ENCODE measurements at places on chromosomes 7 and 10. TPM values are rescaled to one million over a fixed set of nuclear protein-coding genes. Genes with fewer than 3 reads are reported as not detected.
A peak's percentile ranks its signal among the peaks of the same experiment; 100 is the strongest.

The CFAP70 gene
- polyA plus RNA-seq: 0.88 TPM

The SUN3 gene
- polyA plus RNA-seq: not detected

DNA sequence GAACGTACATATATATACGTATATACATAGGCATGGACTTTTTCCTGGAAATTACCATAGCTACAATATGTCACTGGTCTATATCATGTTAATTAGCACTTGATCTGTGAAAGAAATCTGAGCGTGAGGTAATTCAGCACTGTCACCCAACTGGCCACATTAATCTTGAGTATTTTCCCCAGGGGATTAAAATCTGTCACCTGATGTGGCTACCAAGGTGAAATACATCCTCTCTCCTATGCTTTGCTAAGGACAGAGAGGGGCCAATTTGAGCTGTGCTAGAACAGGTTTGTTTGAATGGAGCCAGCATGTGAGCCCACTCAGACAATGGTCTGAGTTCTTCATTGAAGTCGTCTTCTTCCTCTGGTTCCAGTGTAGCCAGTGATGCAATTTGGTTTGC is 33.3 kb downstream of the CYCS start:
- DNase-seq: no peak

DNA sequence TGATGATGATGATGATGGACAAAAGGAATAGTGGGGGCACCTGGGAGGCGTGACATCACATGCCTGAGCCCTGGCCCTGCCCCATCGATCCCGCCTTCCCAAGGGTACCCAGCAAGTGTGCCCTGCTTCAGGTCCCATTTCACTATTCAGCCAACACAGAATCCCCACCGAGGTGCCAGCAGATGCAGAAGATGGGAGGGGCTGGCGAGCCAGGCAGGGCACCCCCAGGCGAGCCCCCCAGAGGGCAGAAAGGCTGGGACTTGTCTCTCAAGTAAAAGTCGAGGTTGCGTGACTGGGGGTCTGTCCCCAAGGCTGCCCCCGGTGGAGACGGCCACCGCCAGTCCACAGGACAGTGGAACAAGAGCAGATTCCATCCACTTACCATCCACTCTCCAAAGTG is 57.5 kb downstream of the INSIG1 start:
- DNase-seq: no peak

DNA sequence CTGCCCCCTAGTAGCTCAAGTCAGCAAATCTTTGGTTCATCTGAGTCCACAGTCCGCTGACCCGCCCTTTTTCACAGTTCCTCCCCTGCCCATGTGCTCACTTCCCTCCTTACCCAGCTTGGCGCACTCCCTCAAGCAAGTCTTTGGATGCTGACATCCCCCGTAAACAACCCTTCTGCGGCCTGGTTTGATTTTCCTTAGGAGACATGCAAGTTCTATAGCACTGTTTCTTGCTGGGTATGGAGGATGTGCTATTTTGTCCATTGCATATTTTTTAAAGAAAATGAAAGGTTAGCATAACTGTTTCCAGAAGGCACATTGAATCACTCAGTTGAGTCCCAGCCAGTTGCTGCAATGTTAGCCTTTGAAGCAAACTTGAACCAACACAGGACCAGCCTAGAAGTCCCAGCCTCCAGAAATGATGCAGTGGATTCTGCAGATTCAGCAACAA is 38.2 kb downstream of the HTRA1 start:
- DNase-seq: no peak

DNA sequence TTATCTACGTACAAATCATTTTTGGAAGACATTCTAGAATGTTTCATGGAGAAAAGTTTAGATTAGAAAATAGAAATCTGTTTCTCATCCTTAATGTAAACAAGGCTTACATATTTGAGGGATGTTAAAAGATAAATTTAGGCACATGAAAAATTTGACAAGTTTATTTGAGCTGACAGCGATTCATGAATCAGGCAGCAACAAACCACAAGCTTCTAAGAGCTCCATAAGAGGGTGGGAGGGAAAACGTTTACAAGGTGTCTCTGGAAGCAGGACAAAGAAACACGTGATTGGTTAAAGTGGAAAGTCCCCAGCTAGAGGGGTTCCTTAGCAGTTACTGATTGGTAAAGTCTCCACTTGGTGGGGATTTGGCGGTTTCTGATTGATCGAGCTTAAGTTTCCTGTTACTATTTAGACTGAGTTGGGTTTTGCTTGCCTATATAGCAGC is 228.9 kb upstream of the PITRM1 start:
- no peak for DNase-seq

GRCh38 chr10:36157486-36157885 is 515.4 kb upstream of the FZD8 start:
- no peak for DNase-seq

DNA sequence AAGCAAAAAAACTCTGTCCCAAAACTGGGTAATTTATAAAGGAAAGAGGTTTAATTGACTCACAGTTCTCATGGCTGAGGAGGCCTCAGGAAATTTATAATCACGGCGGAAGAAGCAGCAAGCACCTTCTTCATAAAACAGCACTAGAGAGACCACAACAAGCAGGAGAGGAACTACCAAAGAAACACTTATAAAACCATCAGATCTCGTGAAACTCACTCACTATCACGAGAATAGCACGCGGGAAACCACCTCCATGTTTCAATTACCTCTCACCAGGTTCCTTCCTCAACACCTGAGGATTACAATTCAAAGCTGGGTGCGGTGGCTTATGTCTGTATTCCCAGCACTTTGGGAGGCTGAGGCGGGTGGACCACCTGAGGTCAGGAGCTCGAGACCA is 48.5 kb downstream of the PDIA4 start:
- no peak for DNase-seq

DNA sequence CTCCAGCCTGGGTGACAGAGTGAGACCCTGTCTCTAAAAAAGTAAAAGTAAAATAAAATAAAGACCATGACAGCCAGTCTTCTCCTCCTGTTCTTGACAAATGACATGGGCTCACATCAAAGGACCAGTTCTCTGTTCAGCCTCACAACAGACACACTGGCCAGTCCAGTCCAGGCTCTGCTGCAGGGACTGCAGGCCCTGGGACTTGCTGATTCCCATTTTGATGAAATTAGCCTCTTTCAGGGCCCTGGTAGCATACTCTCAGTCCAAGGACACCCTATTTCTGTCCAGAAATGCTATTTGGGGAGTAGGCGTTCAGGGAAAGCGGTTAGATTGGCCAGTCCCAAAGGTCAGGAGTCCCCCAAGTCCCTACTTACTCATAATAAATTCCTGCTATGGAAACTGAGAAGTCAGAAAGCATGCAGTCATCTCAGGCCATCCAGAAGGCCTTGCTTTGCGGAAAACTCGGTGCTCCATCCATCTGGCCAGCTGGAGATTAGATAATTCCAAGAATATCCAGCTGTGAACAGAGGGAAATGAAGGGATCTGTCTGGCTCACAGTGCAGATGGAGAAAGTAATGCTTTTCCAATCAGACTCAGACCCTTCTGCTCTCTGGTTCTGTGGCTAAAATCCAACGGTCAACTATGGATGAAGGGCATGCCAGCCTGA is 74.4 kb downstream of the RAB11FIP2 start:
- DNase-seq: peak; percentile 89

DNA sequence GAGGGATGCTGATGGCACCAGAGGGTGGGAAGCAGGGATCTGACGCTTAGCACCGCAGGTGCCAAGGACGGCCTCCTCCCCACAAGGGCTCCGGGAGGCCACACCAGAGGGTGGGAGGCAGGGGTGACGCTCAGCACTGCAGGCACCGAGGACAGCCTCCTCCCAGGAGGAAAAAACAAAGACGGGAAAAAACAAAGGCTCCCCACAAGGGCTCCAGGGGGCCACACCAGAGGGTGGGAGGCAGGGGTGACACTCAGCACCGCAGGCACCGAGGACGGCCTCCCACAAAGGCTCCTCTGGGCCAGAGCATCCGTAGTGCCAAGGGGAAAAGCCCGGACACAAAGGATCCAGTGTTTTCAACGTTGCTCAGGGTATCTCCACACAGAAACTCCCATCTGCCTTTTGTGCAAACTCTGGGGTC is 25.6 kb downstream of the DIP2C start:
- no peak for DNase-seq

DNA sequence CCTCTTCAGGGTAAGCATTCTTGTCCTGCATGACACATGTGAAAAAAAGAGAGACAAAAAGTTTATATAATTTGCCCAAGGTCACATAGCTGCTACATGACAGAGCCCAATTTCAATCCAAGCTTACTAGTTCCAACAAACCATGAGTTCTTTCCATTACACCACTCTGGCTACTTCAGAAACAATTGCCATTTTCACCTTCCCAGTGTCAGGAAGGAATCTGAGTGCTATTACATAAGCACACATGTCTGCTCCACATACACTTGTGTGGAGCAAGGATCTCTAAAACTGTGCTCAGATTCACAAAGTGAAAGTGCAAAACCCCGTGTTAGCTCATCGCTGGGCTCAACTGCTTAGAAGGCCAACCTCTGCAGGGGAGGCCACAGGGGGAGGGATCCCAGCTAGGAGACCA is 356.2 kb upstream of the NFE2L3 start:
- DNase-seq: no peak

- DNase-seq: peak; percentile 20
Observed at GRCh38 chr7:112880818-112881418, 90.7 kb upstream of the TMEM168 start.

Measured in muscle of arm (tissue), 14 donors.